ENCODE measurements at places on chromosomes 2 and 18. TPM values are rescaled to one million over a fixed set of nuclear protein-coding genes. Genes with fewer than 3 reads are reported as not detected.

DNA sequence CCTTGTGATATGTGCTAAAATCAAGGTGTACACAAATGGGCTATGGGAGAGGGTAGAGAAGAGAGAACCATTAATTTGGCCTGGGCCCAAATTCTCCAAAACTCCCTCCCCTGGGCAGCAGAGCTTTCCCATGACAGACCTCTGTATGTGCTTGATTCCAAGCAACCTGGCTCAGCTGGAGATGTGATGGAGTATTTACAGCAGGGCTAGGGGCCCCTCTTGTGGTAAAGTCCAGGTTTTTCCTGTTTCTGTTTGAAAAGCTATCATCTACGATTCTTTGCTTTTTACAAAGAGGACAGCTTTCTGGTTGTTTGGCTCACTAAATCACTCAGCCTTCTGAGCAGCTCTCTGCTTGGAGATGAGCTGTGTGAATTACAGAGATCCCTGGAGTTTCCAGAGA, 40.3 kb downstream of the KCNS3 start:
- DNase-seq: no peak
- H3K27me3 ChIP-seq: no peaks in the 10 kb centered on the region
- H3K27ac ChIP-seq: no peak overlapping the region
- H3K4me3 ChIP-seq: no peak overlapping the region
- no peaks in the 10 kb centered on the region for H3K36me3 ChIP-seq

DNA sequence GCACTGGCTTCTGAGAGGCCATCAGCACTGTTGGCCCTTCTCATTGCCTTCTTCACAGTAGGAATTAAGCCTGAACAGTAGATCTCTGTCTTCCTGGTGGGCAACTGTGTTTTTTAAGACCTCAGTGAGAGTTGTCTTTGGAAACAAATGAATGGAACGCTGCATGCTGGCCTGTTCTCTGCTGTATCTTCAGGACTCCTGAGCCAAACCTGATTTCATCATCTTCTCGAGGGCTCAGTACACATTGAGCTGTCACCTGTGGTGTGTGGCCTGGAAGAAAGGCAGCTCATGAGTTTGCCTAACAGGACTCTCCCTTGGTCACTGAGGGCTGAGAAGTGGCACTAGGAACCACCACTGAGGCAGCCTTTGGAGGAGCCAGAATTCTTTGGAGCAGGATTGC, 39.7 kb downstream of the SH3RF3 start:
- no peaks in the 10 kb centered on the region for H3K27me3 ChIP-seq
- H3K4me3 ChIP-seq: no peak overlapping the region

DNA sequence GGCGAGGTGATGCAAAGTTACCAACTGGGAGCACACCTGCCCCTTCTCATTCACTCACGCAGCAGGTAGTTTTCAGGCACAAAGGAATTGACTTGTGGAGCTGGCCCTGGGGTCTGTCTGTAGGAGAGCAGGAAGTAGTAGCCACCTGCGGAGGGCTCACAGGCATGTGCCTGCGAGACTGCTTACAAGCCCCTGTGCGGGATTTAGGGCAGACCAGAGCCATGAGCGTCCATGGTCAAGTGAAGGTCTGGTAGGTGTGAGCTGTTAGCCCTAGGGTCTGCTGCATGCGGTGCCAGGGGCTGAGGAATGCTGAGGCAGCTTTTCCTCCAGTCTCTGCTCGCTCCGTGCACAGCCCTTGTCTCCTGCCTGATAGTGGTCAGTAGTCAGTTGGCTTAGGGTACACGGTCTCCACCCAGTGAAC, 18.9 kb downstream of the INPP4A start:
- H3K36me3 ChIP-seq: no peaks in the 10 kb centered on the region
- no peak for DNase-seq
- no peaks in the 10 kb centered on the region for H3K27me3 ChIP-seq
- no peak overlapping the region for H3K4me3 ChIP-seq

DNA sequence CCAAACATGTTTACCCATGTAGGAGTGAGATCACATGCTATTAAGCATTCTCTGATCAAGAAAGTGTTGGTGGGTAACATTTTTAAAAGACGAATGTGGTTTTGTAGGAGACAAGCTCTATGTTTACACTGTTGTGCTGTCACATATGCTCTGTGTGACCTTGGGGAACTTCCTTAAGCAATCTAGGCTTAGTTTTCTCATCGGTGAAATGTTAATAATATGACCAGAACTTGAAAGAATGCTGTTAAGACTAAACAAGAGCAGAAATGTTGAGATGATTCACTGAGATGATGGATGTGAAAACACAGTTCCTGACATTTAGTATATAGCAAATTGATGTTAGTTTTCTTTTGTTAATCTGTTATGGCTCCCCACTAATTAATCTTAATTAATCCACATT, 860.9 kb upstream of the CNTNAP5 start:
- DNase-seq: no peak
- H3K36me3 ChIP-seq: no peaks in the 10 kb centered on the region

DNA sequence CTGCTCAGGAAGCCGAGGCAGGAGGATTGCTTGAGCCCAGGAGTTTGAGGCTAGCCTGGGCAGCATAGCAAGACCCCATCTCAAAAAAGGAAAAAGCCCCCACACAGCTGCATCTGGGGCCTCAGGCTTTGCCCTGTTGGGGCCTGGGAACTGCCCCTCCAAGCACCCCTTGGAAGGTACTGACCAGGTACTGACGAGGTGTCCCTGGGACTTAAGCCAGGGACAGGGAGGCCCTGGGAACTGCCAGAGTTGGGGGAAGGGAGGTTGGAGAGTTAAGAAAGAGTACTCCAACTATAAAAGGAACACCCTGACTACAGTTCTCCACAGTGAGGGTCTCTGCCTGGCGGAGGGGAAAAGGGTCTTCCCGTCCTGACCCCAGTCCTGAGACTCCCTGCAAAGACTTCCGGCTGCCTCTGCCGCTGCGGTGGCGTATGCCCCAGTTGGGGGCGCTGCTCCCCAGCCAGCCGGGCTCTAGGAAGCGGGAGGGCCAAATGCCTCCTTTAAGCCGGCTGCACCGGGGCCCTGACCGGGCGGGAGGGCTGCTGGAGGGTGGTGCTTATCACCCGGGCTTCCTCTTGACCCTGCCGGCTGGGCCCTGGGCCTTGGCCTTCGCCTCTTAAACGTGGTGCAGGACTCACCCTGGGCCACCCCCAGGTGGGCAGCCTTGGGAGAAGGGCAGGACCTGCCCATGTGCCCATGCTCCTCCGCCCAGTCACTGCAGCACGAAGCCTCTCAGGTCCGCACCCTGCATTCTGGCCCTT, 12.8 kb downstream of the SLC30A3 start:
- H3K27me3 ChIP-seq: no peaks in the 10 kb centered on the region
- no peak overlapping the region for H3K27ac ChIP-seq
- no peak for DNase-seq
- H3K4me3 ChIP-seq: no peak overlapping the region

DNA sequence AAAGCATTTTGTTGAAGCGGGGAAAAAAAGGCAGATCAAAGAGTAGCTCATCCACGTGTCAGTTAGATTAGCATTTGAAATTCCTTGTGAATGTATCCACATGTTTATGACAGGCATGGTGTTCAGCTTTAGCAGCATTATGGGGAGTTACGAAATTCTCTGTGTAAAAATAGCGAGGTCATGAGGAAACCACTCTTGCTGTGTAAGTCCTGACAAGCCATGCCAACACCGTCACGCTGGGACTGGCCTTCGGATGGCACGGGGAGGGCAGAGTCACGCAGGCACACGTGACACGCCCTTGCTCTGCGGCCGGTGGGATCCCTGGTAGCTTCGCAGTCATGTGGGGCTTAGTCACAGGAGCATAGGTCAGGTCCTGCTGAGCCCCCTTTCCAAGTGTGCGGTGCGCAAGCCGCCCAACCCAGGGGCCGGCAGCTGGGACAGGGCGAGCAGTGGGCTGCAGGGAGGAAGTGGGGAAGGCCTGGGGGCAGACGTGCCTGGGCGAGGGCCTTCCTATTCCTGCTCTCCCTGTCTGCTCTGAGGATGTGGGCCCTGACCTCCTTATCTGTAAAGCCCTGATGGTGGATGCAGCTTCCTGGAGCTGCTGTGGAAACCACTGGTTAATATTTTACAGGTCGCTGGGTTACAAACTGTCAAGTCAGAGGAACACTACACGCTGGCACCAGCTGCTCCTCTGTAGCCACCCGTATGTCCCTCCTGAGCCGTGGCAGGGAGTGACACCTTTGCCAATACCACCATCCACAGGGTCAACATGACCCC, 18.0 kb downstream of the MBP start:
- H3K4me1 ChIP-seq: no peaks in the 10 kb centered on the region
- peak; percentile 96 for DNase-seq
- H3K4me3 ChIP-seq: no peak overlapping the region
- H3K36me3 ChIP-seq: no peaks in the 10 kb centered on the region

GRCh38 chr2:78979380-78980151, 45.9 kb upstream of the REG3G start:
- H3K36me3 ChIP-seq: no peaks in the 10 kb centered on the region
- peaks cover 2% of the 10 kb centered on the region for H3K27me3 ChIP-seq
- DNase-seq: no peak
- H3K27ac ChIP-seq: no peak overlapping the region
- H3K4me1 ChIP-seq: no peaks in the 10 kb centered on the region
- no peak overlapping the region for H3K4me3 ChIP-seq

- no peak for DNase-seq
- no peaks in the 10 kb centered on the region for H3K27me3 ChIP-seq
- no peak overlapping the region for H3K4me3 ChIP-seq
- peaks cover 6% of the 10 kb centered on the region for H3K4me1 ChIP-seq
- no peaks in the 10 kb centered on the region for H3K36me3 ChIP-seq
- H3K27ac ChIP-seq: peak overlapping the region; percentile 81
Observed at GRCh38 chr2:203934041-203934492, 2.5 kb upstream of the ICOS start.

Gene SAG
- total RNA-seq: not detected

Gene SOCS6
- total RNA-seq: 19.6 TPM
